GM23248 (cell line): ENCODE measurements at places on chromosomes 2 and 18.

DNA sequence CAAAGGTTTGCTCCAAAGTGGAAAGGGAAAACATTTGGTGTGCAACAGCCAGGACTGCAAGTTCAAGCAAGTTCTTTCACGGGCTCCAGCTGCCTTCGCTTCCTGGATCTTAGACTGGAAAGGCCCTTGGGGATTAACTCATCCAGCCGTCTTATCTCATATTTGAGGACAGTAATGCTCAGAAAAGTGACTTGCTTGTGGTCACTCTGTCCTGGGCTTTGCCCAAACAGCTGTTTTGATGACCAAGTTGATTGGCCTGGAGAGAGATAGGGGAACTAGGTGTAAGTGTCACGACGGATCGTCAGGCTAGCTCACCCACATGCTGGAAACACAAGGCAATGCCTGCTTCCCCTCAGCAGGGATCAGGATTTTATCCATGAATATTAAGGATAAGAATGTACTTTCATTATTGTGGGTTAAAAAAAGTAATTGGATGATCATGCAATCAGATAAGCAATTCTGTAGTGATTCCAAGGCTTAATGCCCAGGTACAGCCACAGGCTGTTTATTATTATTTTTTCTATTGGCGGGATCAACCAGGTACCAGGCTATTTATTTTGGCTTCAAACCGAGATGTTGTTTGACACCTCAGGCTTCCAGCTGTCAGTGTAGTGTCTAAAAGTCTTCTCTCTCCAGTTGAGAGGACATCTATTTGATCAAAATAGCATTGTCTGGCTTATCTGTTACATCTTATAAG lies 162.5 kb upstream of the EPAS1 start:
- DNase-seq, result peak; percentile 54

- DNase-seq, result peak; percentile 26
Measured at GRCh38 chr2:197204519-197205250, 105.9 kb downstream of the ANKRD44 start.

DNA sequence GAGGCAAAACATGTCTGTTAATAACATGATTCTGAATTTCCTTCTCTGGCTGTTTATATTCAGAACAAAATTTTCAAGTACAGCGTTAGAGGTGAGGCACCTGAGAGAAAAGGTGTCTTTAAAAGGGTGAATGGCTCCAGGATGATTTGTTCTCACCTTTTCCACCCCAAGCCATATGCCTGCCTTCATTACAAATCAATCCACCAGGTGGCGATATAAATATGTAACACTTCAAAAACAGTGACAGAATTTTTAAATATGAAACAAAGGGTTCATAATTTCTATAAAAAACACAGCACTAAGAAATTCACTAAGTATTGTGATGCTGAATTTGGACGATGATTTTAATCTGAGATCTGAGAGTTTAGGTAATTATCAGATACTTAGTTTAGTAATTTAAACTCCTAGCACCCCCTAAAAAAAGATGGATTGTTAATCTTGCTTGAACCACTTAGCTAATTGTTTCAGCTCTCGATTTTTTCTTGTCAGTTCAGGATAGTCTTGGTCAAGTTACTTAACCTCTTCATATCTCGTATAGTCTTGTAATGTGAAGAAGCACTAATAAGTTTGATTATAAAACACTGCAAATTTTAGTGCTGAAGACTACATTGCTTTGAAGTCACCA lies 528.8 kb downstream of the CPS1 start:
- peak; percentile 47 for DNase-seq

GRCh38 chr2:27724905-27725701 lies 46.4 kb upstream of the MRPL33 start:
- peak; percentile 72 for DNase-seq

- DNase-seq, result no peak
Measured at GRCh38 chr2:154507186-154507585, 191.3 kb upstream of the KCNJ3 start.

DNA sequence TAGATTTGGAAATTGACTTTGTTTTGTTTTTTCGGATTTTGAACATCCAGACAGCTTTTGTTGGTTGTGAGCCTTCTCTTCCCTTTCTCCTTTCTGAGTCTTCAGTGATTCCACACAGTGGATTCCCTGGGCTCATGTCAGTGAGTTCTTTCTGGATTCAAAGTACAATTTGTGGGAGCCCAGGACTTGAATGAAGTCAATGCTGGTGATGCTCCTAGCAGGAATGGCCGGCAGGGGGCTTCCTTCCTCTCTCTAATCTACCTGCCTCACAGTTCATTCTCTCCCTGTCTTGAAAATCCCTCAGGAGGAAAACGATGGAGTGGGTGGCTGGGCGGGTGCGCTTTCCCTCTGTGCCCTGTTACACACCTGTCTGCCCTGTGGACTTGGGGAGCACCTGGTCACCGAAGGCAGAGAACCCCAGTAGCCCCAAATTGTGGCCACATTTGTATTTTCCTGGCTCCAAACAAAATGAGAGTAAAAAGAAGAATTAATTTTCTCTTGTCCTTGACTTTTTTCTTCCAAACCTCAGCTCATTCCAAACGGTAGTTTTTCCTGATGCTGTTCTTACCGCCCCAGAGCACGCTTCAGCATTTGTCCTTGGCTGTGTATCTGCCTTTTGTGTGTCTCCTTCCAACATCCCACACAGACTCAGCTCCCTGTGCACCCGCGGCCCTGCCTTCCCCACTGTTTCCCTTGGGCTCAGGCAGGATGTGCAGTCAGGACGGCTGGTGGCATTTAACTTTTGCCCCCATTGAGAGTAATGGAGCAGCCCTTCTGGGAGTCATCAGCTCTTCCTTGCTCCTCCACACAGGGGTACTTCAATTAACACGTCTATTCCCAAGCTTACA lies 86.6 kb downstream of the MARCO start:
- peak; percentile 50 for DNase-seq

DNA sequence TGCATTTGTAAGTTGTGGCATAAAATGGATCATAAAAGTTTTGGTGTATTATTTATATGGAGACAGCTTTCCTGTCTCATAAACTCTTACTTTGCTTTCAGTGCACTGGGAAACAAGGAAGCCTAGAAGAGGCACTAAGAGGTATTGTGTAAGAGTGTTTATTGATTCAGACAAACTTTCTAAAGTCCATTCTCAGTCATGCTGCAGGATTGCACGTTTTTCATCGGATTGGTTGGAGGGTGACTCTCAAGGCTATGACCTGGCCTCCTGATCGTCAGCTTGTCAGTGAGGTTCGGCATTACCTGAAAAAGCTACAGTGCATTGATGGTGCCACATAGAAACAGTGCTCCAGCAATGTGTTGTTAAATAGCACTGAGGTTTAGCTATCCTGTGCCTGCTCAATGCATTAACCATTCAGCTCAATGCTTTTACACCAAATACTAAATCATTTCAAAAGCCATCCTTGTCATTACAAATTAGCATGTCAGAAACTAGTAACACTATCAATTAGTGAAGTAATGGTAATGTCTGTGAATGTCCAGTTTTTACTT lies 545.5 kb downstream of the CBLN2 start:
- DNase-seq, result no peak

GRCh38 chr2:240789501-240790369 lies 30.3 kb downstream of the KIF1A start:
- no peak for DNase-seq

GRCh38 chr2:164657129-164657528 lies 35.8 kb upstream of the GRB14 start:
- peak; percentile 96 for DNase-seq

DNA sequence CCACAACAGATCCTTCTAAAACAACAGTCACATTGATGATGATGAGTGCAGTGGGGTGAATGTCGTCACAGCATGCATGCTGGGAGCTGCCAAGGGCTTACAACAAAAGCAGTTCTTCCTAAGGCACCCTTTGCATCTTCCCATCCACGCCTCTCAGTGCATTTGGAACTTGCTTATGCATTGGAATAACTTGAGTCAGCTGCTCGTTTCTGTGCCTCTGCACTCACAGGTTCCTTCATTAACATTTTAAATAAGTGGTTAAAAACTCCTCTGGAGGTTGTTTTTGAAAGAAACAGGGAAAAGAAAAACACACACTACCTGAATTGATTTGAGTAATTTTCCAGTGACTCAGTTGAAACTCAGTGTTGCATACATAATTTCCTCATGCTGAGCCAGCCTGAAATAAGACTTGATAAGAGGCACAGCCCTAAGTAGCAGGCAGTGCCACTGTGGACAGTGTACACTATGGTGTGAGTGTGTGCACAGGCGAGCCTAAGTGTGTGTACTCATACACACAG lies 46.8 kb upstream of the TRIM43B start:
- peak; percentile 25 for DNase-seq

DNA sequence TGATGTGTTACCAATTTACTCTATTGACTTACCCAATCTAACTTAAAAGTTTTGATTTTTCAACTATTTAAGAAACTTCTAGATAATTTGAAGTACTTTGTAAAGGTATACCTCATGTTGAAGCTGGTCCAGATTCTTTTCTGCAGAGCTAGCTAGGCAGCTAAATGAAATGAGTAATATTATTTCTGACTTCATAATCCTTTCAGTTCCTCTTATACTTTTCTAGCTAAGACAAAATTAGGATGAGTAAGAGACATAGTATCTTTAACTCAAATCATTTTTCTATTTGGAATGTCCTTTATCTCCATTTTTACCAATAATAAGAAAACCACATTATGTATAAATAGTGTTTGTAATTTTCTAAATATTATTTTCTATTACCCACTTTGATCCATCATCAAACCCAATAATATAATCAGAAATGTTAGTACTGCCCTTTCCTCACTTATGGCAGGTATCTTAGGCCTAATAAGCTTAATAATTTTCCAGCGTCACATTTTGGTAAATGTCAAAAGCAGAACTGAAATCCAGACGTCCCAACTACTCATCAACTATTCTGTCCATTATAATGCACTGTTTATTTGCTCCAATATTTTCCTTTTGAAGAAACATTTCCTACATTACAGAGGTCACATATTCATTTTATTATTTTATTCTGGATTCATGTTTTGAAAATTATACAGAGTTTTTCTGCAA lies 456.6 kb downstream of the THSD7B start:
- DNase-seq, result peak; percentile 16

- no peak for DNase-seq
Measured at GRCh38 chr18:80132180-80132812, 23.2 kb downstream of the ADNP2 start.

DNA sequence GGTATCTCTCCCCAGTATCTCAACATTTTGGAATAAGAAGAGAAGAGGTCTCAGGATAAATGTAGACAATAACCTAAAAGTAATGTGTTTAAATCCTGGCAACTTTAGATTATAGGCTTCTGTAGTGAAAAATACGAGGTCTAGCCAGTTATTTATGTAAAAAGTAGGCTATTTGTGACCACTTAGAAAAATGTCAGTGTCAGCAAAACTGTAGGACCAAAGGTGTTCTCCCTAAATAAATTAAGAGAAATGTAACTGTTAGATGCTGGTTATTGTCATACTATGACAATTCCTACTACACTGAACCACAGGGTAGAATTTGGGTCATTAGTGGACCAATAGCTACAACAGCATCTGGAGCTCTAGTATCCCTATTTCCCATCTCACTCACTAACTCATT lies 2.0 kb downstream of the SUPT7L start:
- no peak for DNase-seq

GRCh38 chr2:186467421-186467820 lies 18.6 kb upstream of the ZC3H15 start:
- no peak for DNase-seq

DNA sequence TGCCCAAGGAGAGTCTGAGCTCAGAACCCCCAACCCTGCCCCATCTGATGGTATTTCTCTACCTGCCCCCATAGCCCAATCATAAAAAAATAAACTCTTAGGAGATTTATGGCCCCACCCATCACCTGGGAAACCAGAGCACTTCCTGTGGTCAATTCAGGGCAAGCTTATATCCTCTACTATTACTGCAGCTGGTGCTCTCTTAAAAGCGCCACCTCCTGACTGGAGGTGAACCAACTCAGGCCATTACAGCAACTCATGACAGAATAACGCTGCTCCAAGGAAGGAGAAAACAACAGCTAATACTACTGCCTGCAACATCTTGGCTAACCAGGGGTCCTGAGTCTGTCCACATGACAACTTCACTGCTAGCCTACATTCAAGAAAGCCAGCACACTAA lies 195.7 kb downstream of the MTCL1 start:
- DNase-seq, result no peak

DNA sequence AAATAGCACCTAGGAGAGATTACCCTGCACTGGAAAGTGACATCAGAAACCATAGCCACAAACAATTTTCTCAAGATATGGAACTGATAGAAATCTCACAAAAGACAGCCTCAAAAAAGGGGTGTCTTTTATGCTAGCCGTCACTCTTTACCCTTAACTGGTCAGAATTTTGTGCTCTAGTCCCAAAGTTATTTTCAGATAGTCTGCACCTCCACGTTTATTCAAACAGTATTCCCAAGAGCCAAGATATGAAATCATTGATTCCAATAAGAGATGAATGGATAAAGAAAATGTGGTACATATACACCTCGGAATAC lies 23.5 kb upstream of the PMAIP1 start:
- no peak for DNase-seq

DNA sequence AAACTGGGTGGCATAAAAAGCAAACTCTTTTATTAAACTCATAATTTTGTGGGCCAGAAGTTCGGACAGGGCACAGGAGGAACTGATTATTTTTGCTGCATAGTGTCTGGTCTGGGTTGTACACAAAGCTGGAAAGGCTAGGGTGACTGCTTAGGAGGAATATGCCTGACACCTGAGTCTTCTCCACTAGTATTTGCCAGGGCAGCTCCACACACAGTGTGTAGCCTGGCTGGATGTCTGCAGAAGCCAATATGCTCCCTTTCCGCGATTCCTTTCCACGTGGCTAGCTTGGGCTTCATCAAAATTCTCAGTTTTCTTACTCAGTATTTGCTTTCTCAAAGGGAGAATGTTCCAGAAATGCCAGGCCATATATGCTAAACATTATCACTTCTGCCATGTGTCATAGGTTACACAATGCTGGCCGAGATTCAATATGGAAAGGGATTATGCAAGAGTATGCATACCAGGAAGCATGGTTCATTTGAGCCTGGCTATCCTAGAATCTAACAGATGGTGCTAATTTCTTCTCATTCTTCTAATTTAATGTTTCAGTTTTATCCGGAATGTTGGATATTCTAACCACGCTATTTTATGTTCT lies 142.7 kb upstream of the DOK6 start:
- peak; percentile 92 for DNase-seq

DNA sequence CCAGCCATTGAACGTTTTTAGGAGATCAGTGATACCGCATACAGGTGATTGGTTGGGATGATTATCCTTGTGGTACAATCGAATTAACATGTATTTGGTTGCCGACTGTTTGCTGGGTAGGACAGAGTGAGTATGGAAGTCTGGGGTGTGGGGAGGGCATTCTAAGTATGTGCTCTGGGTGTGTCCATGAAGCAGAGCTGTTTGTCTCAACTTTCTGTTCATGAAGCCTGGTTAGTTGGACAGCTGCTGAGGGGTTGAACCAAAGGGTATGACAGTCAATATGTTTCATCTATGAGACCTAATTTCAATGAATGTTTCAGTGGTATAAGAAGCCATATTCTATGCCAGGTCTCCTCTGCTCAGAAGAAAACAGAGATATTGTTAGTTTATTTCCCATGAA lies 21.9 kb upstream of the SPTBN1 start:
- no peak for DNase-seq
